Endothelial cell of umbilical vein (primary cell): ENCODE measurements at places on chromosomes 16 and 17.

DNA sequence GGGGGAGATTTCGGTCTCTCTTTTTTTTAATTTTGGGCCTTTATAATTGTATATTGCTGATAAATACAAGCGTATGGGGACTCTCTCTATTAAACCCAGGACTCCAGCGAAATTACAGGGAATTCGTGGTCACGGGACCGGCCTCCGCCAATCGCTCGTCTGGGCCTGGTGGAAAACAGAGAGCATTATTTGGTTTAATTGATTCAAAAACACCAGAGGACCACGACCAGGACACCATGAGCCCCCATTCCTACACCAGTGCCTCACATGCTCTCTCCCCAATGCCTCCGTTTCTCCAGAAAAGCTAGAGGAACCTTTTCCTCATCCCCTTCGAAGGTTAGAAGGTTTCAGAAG lies at the start of gene HOXB2:
Gene HOXB2 (minus strand): TSS at position 88 of the 354 bp plus-strand sequence. CDS start 198 bp downstream, outside the sequence.
- peak; percentile 78 for DNase-seq

GRCh38 chr16:560701-561412 lies 663 bp downstream of the PRR35 start:
- no peak for DNase-seq

- no peak for DNase-seq
These were observed 5.4 kb upstream of the PIK3R6 start for GRCh38 chr17:8872705-8873435.

DNA sequence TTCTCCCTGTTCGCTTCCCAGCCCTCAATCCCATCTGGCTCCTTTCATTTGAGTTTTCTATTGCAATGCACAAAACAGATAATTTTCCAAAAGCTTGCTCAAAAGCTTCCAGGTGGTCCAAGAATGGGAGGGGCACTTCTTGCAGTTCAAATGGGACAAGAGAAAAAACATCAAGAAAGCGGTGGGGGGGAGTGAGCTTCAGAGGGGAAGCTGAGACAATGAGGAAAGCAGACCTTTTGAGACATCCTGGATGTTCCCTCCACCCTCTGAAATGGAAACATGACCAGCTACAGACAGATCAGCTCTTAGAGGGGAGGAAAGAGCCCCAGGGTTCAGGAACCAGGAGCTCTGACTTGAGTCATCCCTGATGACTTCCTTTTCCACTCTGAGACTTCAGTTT lies 368.2 kb downstream of the SLC39A11 start:
- no peak for DNase-seq

DNA sequence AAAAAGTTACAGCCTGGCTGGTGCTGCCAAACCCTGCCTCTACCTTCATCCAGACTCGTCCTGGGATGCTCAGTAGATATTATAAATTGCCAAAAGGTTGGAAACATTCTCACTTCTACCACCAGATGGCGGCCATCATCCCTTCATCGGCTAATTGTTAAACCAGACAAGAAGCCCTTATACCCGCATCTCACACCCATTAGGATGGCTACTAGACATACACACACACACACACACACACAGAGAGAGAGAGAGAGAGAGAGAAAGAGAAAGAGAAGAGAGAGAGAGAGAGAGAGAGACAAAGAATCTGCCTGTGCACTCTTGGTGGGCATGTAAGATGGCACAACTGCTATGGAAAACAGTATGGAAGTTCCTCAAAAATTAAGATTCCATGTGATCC lies 15.0 kb upstream of the SCIMP start:
- DNase-seq = peak; percentile 75

DNA sequence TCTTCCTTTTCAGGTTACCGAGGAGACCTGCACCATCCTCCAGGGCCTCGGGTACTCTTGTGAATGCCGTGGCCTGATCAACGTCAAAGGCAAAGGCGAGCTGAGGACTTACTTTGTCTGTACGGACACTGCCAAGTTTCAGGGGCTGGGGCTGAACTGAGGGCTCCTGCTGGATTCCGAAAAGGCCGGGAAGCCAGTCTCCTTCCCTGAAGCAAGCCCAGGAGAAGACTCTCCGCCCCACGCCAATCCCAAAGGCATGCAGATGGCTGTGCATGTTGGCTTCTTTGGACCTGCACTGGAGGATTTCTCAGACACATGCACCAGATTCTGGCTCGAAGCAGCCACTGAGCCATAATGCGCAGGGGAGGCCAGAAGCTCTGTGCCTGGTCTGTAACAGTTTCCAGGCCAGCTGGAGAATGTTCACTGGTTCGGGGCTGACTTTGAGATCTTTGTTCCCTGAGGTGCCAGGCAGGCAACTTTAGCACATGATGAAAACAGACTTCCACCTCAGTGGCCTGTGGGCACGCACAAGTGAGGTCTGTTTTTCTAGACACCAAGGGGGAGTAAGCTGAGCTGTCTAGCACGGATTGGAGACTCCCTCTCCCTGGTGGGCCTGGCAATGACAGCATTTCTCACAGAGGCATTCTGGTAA lies 49.1 kb downstream of the ADCY7 start:
- no peak for DNase-seq

DNA sequence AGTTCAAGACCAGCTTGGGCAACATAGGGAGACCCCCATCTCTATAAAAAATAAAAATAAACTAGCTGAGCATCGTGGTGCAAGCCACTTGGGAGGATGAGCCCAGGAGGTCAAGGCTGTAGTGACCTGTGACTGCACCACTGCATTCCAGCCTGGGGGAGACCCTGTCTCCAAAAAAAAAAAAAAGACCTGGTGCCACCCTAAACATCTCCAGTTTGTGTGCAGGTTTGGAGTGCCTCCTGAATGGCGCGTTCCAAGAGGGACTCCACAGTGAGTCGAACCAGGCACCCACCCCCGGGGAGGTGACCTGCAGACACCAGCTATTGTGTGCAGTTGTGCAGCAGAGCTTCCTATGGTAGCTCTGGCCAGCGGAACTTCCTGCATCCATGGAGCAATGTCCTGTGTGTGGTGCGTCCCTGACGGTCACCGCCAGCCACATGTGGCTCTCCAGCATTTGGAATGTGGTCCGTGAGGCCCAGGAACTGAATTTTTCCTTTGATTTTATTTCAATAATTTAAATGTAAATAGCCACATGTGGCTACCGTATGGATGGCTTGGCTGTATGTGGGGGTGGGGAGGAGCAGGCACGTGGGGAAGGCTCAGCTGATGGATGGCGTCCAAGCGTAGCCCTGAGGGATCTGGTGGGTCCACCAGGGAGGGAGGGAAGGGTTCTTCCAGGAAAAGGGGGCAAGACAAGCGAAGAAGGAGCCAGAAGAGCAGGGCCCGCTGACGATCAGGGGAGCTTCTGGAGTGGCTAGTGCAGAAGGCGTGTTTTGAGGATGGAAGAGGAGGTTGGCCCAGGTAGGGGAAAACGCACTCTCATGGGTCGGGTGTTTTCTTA lies 107.1 kb upstream of the GSE1 start:
- DNase-seq = no peak

GRCh38 chr16:3819746-3820724 lies 60.5 kb downstream of the CREBBP start:
- peak; percentile 98 for DNase-seq

DNA sequence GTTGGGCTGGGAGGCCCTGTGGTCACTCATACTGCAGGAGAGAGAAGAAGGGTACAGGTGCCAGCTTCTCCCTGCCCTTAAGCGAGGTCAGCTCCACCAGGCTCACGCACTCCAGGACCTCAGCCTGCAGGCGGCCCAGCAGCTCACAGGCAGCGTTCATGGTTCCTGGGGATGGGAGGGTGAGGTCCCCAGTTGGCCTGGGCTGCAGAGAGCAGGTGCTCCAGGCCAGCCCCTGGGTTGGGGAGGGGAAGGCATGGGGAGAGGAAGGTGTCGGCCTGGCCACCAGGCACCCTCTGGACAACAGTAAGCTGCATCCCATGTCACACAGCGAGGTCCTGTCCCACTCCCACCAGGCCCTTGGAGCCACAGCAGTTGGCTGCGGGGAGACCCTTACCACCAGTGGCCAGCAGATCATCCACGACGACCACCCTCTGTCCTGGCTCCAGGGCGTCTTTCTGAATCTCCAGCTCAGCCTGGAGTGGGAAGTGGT lies 2.0 kb downstream of the APRT start:
- DNase-seq = no peak

- no peak for DNase-seq
These were observed 21.1 kb downstream of the GINS3 start for GRCh38 chr16:58413359-58413758.

DNA sequence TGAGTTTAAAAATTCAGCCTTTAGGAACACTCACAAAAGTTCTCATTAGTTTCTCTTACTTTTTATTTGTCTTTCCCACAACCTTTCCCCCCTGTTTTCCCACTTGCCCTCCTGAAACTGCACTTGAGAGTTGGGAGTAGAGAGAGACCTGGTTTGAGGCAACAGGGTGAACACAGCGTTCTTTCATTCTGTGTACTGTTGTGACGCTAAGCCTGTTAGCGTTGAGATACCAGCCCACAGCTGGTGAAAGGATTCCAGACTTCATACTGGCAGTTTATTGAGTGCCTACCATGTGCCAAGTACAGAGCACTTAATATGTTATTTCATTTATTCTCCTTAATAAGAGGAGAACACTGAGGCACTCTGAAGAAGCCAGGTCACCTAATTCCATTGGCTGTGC lies 10.3 kb downstream of the TNRC6C start:
- no peak for DNase-seq

GRCh38 chr16:57335366-57335765 lies 23.2 kb upstream of the CCL22 start:
- peak; percentile 74 for DNase-seq

DNA sequence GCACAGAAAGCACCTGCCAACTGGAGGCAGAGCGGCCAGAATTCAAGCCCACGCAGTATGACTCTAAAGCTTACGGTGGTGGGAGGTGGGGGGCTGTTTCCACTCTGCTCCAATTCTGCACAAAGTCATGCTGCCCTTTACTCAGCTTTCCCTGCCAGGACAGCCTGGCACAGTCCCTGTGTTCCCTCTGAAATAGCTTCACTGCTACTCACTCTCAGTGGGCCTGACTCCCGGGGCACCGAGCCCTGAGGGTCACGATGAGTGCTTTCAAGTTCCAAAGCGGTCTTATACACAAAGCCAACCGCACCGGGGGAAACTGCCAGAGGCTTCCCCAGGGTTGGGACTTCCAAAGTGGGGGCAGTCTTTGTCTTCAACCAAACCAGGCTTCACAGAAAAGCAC lies 306.1 kb upstream of the XYLT1 start:
- no peak for DNase-seq

DNA sequence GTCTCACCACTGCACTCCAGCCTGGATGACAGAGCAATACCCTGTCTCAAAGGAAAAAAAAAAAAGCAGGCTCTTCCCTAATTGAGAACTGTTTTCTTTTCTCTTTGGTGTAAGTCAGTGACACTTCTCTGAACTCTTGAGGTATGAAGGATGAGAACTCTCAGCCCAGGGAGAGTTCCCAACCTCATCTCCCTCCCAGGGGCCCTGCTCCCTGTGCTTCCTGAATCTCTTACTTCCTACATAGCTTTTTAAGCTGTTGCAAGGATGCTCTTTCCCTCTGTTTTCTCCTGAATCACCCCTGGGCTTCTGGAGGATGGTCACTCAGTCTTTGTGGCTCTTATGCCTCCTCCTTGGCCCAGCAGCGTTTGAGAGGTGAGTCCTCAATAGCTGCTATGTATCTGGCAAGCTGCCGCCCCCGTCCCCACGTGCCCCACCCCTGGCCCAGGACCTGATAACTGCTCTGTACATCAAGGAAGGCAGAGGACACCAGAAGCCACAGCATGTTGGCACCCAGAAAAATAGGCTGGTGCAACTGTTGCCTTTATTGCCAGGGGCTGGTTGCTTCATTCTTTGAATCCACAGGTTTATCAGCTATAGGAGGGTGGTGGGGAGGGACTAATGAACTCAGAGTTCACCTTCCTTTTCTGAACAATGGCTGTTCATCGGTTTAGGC lies 24.0 kb downstream of the IGF2BP1 start:
- peak; percentile 13 for DNase-seq

GRCh38 chr17:60495260-60495659 lies 30.8 kb downstream of the APPBP2 start:
- DNase-seq = no peak

DNA sequence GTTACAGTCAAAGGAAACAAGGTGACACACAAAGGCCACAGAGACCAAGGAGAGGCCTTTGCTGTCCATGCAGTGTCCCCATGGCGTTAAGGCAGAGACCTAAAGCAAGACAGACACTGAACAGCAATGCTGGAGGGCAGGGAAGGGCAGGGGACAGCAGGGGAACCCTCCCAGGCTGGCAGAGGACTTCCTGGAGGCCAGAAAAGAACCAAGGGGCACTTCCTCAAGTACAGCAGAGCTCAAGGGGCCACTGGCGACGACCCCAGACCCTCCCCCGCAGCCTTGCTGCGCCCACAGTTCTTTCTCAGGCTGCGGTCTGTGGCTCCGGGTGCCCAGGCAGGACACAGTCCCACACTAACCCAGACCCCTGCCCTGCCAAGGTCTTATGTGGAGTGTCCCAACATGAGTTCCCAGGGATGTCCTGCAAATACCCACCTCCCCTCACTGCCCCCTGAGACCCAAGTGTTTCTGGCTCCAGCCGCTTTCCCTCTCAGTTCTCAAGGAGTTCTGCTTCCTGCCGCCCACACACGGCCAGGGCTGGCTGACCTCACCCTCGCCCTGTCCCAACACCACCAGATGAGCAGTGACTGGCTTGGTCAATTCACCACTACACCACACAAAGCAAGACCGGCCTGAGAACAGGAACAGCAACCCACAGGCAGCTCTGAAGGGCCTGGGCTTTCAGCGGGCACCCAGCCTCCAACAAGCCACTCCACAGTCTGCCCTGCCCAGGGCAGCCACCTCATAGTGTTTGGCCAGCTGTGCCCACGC lies 4.2 kb downstream of the CLCN7 start:
- peak; percentile 22 for DNase-seq

- DNase-seq = peak; percentile 59
These were observed 29.3 kb downstream of the UNC13D start for GRCh38 chr17:75814900-75815373.

- DNase-seq = no peak
These were observed 136.0 kb downstream of the SDK2 start for GRCh38 chr17:73508057-73508930.

- no peak for DNase-seq
These were observed 16.7 kb downstream of the MMP28 start for GRCh38 chr17:35778641-35779196.

DNA sequence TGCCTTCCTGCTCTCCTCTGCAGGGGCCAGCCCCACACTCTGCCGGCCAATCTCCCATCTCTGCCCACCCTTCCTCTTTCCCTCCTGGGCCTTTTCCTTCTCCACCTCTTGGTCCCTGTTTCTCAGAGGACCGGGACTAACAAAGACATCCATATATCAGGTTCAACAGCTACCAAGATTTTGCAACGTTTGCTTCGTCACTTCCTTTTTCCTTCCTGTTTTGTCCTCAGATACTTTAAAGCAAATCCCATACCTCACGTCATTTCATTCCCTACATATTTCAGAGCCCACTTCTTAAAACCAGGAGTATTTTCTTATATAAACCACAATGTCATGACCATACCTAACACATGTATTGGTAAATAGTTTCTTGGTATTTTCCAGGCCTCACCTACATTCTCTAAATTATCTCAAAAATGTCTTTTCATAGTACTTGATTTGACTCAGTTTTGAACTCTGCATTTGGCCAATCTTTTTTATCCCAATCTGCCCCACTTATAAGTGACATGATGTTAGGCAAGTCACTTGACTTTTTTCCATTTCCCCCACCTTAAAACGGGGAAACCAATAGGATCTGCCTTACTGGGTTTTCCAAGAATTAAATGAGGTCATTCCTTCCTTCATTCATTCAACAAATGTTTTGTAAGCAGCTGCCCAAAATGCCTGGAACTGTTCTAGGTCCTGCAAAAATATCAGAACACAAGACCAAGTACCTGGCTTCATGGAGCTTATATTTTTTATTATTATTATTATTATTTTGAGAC lies 7.2 kb upstream of the USP10 start:
- DNase-seq = peak; percentile 61
